ENCODE measurements at places on chromosomes 11 and 22.
A peak's percentile ranks its signal among the peaks of the same experiment; 100 is the strongest.

DNA sequence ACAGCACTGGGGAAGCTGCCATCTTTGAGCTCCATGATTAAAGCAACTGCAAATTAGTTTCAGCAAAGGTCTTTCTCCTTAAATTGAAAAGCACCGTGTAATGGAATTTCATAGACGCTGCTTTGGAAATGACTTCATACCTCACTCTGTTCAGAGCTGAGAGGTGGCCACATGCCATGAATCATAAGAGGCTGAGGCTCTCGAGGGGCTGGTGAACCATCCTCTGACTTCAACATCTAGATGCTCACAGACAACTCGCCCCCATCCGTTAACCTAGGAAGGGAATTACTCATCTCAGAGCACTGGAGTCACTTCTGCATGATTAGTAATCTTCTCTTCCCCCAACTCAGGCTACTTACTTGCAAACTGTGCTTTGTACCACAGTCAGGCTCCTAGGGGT lies 122.3 kb downstream of the RCN1 start:
- DNase-seq: peak; percentile 89

DNA sequence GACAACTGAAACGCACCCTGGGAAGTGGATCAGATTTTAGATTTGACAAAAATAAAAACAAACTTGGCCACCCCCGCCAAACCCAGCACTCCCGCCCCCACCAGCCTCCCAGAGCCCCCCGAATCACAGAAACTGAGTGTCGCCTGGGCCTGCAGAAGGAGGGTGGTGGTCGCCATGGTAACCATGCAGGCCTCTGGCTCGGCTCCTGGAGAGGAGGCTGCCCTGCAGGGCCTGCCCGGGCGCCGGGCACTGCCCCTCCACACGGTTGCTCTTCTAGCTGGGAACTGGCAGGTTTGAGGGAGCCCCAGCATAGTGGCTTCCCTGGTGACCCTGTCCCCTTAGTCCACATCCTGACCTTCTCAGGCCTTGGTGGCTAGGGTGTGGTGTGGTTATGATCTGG lies 19.3 kb downstream of the CACNA1I start:
- DNase-seq: no peak

- peak; percentile 23 for DNase-seq
Observed at GRCh38 chr11:58629857-58630256, 7.4 kb downstream of the CNTF start.

- no peak for DNase-seq
Observed at GRCh38 chr11:96396637-96397036, 6.8 kb downstream of the JRKL start.

GRCh38 chr22:35177811-35178210 lies 79.5 kb upstream of the HMGXB4 start:
- no peak for DNase-seq

DNA sequence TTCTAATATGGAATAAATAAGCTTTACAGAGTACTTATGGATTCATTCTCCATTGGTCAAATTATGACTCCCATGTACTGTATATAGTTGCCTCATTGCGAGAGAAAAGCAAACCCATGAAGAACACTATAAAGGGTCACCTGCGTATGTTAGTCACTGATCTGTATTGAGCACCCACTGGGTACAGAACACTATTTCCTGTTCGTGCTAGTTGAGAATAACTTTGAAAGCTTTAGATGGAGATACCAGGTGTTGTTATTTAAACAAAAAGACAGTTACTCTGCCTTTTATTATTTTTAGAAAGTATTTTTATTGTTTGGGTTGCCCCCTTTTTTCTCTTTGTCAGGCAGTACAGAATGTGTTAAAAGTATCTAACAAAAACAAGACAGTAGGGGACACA lies 79.9 kb downstream of the DEUP1 start:
- DNase-seq: no peak

GRCh38 chr11:34953955-34954354 lies 37.5 kb downstream of the PDHX start:
- no peak for DNase-seq

- no peak for DNase-seq
Observed at GRCh38 chr11:45554230-45554967, 111.0 kb downstream of the CHST1 start.

DNA sequence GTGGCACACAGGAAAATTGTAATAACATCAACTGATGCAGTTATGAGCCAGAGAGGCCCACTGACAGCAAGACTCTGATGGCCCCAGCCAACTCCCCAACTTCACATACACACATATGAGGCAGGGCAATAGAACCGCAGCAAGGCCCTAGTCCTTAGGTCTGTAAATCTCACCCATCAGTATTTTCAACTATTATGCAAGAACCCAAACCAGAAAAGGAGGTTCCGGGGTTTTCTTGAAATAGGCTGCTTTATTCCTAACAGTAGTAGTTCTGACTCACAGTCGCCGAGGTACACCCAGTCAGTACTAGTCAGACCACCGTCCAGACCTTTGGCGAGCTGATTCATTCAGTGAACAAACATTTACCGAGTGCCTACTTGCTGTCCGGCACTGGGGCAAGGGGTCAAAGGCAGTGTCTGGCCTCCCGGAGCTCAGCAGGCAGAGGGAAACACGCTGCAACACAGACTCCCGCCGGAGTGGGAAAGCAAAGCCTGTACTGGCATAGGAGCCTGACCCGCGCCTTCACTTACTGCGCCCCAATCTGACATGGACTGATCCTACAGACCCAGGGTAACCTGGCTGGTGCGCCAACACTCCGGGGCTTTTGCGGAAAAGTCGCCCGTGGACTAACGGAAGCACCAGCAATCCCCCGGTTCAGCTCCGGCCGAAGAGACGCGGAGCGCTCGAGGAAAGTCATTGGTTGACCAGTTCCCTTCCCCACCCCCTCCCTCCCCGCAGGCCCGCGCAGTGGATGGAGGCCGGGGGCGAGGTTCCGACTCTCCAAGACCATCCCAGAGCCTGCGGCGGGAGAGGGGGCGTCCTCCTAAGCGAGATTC lies 1.3 kb downstream of the PLEKHA7 start:
- DNase-seq: peak; percentile 87

GRCh38 chr22:29343313-29343805 lies 27.9 kb upstream of the RASL10A start:
- peak; percentile 59 for DNase-seq

- no peak for DNase-seq
Observed at GRCh38 chr22:42016111-42016510, 17.5 kb downstream of the WBP2NL start.

- DNase-seq: no peak
Observed at GRCh38 chr11:118635237-118635591, 27.8 kb downstream of the PHLDB1 start.

DNA sequence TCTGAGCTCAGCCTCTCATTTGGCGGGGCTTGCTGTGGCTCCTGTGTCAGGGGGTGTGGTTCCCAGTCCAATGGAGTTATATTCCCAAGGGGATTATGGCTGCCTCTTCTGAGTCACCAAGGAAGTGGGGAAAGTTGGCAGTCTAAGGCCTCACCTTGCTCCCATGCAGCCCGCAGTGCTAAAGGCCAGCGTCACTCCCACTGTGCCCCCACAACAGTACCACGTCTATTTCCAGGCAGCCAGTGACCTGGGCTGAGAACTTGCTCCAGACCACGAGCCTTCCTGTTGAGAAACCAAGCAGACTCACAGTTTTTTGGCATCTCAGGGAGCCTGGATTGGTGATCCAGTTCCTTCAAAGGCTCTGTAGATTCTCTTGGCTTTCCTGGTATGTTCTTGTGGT lies 45.6 kb downstream of the OR2AT4 start:
- peak; percentile 34 for DNase-seq

DNA sequence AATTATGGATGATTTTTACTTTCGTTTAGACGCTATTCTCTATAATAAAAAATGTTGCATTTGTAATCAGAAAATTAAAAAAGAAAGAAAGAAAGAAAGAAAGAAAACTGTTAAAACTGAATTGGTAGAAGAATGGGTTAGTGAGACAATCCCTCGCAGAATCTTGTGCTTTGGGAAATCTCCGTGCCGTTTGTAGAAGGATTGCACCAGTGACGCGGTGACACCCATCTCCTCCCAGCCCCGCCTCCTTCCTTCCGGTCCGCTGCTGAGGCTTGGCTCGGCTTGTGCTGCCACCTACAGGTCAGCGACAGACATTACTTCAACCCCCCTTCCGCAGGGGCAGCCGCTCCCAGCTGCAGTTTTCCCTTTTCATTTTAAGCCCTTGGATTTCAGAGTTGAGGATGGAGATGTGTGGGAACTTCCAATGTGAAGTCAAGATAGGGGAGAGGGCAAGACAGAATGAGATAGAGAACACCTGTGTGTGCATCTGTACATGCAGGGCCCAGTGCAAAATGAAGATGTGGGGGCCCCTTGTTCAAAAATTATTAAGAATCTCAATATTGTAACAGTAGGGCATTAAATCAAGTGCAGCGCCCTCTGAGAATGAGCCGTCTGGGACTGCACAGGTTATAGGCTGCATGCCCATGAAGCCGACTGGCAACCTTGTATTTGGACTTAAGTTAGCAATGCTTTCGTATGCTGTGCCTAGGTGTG lies 41.1 kb downstream of the TST start:
- DNase-seq: peak; percentile 62

- DNase-seq: peak; percentile 85
Observed at GRCh38 chr11:86244063-86244521, 461 bp upstream of the EED start.

GRCh38 chr22:47022475-47022874 lies 260.0 kb downstream of the TBC1D22A start:
- DNase-seq: no peak

DNA sequence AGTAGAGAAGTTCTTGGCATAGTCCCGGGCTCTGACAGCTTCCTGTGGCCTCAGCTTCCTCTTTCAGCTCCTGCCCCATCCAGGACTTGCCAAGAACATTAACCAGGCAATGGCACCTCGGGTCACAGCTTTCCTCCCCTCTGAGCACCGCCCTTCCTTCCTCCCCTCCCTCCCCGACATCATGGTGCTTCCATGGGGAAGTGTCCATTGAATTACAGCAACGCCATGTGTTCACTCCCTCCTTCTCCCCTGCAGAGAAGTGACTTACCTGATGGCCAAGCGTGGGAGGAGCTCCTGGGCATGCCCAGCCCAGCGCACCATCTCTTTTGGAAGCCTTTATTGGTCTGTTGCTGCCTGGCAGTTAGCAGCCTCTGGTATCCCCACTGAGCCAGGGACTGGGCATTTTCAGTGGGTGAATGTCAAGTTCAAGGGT lies 25.8 kb upstream of the DAGLA start:
- no peak for DNase-seq
